ENCODE measurements at places on chromosomes 5 and 9. TPM values are rescaled to one million over a fixed set of nuclear protein-coding genes. Genes with fewer than 3 reads are reported as not detected.

Gene BARHL1
- not detected for total RNA-seq

Gene PPP1R2B
- total RNA-seq = 0.05 TPM

Gene CLPTM1L
- total RNA-seq = 278 TPM

Gene PCDHGB3
- total RNA-seq = 6.8 TPM

Gene MELK
- 3.0 TPM for total RNA-seq

Gene CDC42SE2
- 24.6 TPM for total RNA-seq

Gene OBP2B
- total RNA-seq = not detected

Gene ERCC8
- 32.8 TPM for total RNA-seq

Gene SLC22A4
- total RNA-seq = 4.8 TPM

Gene SLC6A3
- not detected for total RNA-seq

Gene PCDHGA2
- total RNA-seq = 3.5 TPM

Gene EXD3
- 12.2 TPM for total RNA-seq

Gene SHC3
- total RNA-seq = 79.2 TPM

Gene PCDHGC5
- total RNA-seq = 10.2 TPM

Gene GABRA6
- not detected for total RNA-seq

Gene ZNF608
- total RNA-seq = 1.5 TPM

Gene BOD1
- total RNA-seq = 101 TPM

Gene MYOZ3
- 0.30 TPM for total RNA-seq

Gene DENND1A
- total RNA-seq = 19.9 TPM

Gene SEMA5A
- 19.3 TPM for total RNA-seq

All from smooth muscle cell of the umbilical artery (primary cell).